ENCODE measurements at places on chromosomes 12 and 14.

DNA sequence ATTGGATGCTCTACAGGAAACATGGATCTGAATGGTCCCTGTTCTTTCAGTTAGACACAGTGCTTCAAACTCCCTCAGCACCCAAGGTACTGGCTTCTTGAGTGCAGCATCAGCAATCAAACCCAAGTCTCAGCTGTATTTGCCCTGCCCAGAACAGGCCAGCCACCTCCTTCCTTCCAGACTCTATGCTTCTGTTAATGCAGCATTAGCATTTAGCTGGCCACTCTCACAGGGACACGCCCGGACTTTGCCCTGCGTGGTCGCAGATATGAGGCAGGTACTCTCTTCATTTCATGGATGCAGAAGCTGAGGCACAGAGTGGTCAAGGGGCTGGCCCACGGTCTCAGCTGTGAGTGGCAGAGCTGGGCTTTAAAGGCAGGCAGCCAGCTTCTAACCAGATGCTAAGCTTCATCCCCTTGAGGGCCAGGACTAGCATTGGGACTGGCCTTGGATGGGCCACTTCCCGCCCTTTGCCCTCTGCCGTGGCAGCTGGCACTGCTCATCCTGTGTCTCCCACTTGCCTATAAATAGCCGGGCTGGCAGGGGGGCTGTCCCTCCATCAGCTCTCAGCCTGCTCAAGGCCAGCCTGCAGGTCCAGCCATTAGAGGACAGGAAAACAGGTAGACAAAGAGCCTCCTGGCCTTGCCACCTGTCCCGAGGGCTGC lies 1.5 kb upstream of the SLC25A47 start:
- no peak for DNase-seq

GRCh38 chr12:81086342-81086741 lies 8.5 kb downstream of the ACSS3 start:
- DNase-seq: no peak

DNA sequence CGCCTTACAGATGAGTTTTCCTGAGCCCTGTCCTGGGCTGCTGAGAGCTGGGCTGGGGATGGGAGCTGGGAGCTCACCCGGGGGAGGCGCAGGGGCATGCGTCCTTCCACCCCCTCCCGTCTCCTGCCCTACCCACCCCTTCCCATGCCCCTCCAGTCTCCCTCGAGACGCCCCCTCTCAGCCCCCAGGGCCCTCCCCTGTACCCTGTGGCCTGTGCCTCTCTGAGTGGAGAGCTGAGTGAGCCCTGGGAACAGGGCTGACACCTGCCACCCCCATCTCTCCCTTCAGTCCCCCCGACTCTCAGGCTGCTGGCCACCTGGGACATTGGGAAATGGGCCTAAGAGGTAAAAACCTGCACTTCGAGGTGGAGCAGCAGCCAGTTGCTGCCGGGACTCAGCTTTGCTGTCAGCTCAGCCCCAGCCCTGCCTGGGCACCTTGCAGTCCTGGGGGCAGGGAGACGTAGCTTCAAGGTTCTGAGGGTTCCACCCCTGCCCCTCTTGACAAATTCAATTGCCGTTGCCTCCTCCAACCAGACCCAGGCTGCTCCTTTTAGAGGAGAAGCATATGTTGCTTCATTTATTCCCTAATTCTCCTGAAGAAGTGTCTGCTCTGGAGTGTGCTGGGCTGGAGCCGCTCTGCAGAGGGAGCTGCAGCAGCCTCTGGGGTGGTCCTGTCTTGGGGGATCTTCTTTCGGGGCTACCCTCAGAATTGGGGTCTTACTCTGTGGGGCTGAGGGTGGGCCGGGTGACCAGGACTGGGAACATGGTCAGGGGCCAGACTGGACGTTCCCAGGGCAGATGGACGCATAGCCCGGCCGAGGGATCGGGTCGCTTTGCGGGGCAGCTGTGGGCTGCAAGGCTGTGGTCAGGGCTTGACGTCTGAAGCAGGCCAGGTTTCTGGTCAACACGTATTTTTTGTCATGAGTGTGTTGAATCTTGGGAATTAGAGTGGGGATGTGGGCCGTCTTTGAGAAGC lies 141.4 kb downstream of the ADGRD1 start:
- DNase-seq: no peak

- DNase-seq: no peak
These were observed 20.7 kb upstream of the TUBA1C start for GRCh38 chr12:49244176-49244575.

GRCh38 chr12:45248095-45248494 lies 32.2 kb downstream of the ANO6 start:
- no peak for DNase-seq

DNA sequence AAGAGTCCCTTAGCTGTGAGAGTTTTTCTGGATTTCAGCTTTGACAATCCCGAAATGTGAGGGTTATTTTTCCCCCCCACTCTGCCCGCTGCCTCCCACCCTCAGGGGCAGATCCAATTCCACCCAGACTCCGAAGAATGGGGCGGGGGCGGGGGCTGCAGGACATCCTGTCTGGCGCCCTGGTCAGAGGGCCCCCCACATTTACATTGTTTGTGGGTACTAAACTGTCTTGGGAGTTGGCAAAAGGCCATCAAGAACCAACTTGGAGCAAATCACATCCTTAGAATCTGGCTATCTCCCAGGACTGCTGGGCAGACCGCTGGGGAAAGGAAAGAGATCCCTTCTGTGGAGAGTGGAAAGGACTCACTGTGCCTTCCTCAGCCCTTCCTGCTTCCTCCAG lies 2.4 kb downstream of the EMP1 start:
- DNase-seq: no peak

DNA sequence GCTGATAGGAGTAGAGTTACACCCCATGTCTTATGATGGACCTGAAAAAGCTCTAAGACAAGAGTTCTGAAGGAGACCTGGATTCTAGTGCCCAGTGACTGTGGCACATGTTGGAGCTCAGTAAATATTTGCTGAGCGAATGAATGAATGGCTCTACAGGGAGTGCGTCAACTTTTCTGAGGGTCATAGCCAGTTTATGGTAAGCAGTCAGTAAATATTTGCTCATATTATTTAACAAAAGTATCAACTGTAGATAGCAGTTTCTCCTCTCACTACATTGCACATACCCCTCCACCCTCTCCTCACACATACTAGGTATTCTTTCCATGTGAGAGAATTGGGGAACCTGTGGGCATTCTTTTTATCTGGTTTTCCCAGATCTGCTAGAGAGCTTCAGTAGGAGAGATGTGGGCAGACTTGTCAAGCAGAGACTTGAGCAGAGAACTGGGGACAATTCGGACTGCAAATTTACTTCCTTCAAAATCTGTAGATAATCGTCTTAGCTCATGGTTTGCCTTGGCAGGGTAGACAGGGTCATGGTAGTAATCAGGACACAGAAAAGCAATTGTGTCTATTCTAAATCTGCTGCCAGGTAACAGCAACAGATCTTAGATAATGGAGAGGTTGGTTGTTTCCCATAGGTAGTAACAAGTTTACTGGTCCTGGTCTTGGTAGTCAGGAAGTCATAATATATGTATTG lies 5.7 kb downstream of the SLC4A8 start:
- DNase-seq: no peak

DNA sequence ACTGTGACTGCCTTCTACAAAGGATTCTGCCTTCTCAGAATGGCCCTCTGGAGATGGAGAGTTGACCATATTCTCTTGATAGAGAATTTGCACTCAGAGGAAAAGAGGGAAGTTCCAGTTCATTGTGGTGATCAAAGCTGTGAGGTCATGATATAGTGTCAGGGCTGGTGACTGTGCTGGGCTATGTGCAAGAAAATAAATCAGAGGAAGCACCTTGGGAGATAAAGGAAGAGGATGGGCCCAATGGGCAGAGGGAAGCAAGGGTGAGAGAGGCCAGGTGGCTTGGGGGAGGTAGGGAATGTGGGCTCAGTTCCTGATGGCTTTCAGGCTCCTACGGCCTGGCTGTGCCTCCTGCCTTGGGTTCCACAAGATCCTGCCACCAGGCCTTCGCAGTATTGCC lies 145.8 kb downstream of the SLC8A3 start:
- no peak for DNase-seq

- no peak for DNase-seq
These were observed at the start of gene KCNA5 for GRCh38 chr12:5043589-5044419. Gene KCNA5 (plus strand): TSS chr12:5043879. CDS start chr12:5044148, 269 bp downstream.

- DNase-seq: no peak
These were observed 146.9 kb downstream of the NTF3 start for GRCh38 chr12:5578775-5579174.

GRCh38 chr12:2832550-2833127 lies 2.2 kb downstream of the NRIP2 start:
- no peak for DNase-seq

- DNase-seq: no peak
These were observed 10.2 kb upstream of the ITGB7 start for GRCh38 chr12:53217051-53217930.

DNA sequence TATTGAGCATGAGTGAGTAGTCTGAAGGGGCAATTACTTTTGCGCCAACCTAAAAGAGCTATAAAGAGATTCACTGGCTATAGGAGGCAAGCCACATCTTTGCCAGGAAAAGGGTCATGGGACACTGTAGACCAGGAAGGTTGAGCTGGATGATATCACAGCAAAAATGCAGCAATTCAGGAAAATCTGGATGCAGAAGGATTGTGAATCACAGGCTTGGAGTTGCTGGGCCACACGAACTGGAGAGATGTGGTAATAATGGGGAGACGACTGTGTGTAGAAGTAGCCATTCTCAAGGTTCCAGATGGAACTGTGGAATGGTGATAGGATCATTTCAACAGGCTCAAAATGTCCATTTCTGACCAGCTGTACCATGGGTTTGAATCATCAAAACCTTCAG lies 151.4 kb upstream of the DAAM1 start:
- no peak for DNase-seq

GRCh38 chr12:15910468-15910863 lies 666 bp upstream of the DERA start:
- DNase-seq: no peak

DNA sequence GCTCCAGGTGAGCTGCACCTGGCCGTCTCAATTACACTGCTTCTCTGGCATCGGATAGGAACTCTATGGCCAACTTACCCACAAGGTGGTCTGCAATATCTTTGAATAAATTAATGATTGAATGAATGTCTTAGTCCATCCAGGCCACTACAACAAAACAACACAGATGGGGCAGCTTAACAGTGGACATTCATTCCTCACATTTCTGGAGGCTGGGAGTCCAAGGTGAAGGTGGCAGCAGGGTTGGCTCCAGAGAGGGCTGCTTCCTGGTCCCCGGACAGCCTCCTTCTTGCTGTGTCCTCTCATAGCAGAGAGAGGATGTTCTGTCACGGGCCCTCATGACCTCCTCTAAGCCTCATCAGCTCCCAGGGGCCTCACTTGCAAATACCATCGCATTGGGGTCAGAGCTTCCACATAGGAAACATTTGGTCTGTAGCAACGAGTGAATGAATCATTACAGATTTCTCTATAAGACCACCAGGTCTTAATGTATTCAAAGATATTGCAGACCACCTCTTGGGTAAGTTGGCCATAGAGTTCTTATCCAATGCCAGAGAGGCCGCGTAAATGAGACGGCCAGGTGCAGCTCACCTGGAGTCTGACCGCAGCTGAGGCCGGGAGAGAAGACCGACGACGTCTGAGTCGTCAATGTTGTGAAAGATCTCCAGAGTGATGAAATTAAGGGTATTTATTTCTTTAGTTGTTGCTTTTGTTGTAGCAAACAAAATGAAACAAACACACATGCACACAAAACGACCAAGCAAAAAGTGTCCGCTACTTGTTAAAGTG lies 182.7 kb upstream of the C14orf180 start:
- no peak for DNase-seq

DNA sequence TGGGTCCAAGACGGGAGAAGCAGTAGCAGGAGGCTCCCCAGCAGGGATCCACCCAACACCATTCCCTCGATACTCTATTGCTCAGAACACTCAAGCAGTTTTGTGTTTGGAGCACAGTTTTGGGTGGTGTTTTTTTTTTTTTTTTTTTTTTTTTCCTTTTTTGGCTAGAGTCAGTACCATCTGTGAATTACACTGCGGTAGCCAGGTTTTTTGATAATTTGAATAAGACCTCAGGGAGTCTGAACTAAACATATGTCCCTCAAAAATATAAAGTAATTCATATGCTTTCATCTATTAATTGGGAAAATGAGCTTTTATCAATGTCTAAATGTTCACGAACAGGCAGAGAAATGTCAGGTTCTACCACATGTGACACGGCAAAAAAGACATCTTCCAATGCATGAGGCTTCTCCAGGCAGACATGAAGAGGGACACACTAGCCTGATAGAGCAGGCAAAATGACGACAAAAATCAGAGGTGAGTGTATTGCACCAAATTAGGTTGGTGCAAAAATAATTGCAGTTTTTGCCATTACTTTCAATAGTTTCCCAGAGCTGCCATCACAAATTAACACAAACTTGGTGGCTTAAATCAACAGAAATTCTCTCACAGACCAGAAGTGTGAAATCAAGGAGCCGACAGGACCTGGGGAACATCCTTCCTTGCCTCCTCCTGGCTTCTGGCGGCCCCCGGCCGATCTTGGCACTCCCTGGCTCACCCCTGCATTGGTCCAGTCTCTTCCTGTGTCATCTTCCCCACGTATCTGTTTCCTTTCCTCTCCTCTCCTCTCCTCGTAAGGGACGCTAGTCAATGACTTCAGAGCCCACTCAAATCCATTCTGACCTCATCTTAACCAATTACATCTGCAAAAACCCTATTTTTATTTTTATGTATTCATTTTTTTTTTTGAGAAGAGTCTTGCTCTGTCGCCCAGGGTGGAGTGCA lies 33.9 kb downstream of the FOXN3 start:
- DNase-seq: no peak

DNA sequence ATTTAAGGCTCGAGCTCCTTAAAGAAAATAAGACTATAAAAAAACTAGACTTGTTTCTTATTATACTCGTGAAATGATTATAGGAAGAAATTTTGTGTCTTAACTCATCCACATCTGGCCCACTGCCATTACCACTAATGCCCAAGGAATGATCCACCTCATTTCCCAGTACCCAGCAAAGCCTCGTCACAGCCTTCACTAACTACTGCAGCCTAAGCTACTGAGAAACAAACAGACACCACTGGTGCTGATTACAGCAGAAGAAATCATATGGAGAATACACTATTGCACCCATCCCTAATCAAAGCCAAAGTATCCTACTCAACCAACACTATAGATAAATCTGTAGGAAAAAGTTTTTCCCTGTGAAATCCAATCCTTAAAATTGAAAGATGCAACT lies 205.3 kb upstream of the NAV3 start:
- DNase-seq: no peak
